ENCODE measurements at places on chromosomes 6 and 20. TPM values are rescaled to one million over a fixed set of nuclear protein-coding genes. Genes with fewer than 3 reads are reported as not detected.

LTA gene
- not detected for total RNA-seq

CAPN11 gene
- not detected for total RNA-seq

GLP1R gene
- total RNA-seq: not detected

IL20RA gene
- total RNA-seq: 3.8 TPM

ELOVL2 gene
- total RNA-seq: not detected

SLC26A8 gene
- total RNA-seq: not detected

SEMG1 gene
- total RNA-seq: not detected

PLCB4 gene
- total RNA-seq: 4.4 TPM

CYP24A1 gene
- total RNA-seq: 6.3 TPM

CST4 gene
- total RNA-seq: not detected

MACROD2 gene
- total RNA-seq: not detected

C20orf141 gene
- total RNA-seq: not detected

BPI gene
- not detected for total RNA-seq

COL9A1 gene
- not detected for total RNA-seq

F13A1 gene
- total RNA-seq: not detected

RGL2 gene
- 50.0 TPM for total RNA-seq

SLC22A7 gene
- total RNA-seq: not detected

CCN6 gene
- 0.14 TPM for total RNA-seq

OPN5 gene
- not detected for total RNA-seq

MMUT gene
- total RNA-seq: 5.5 TPM

ECT2L gene
- not detected for total RNA-seq

APOM gene
- 3.9 TPM for total RNA-seq

XKR7 gene
- not detected for total RNA-seq

TRIM10 gene
- total RNA-seq: not detected

FAM83B gene
- 35.7 TPM for total RNA-seq

GPX5 gene
- not detected for total RNA-seq

SYCP2 gene
- 0.21 TPM for total RNA-seq

Data from airway epithelial cell (primary cell).